ENCODE measurements at places on chromosomes 11 and 22.

GRCh38 chr11:85517272-85517671, 109.9 kb downstream of the DLG2 start:
- no peak for DNase-seq

- no peak for DNase-seq
Measured at GRCh38 chr11:43723617-43724016, 43.1 kb downstream of the HSD17B12 start.

GRCh38 chr11:93020248-93021046, 51.0 kb downstream of the MTNR1B start:
- no peak for DNase-seq

GRCh38 chr11:702462-703461, 3.3 kb upstream of the EPS8L2 start:
- no peak for DNase-seq

DNA sequence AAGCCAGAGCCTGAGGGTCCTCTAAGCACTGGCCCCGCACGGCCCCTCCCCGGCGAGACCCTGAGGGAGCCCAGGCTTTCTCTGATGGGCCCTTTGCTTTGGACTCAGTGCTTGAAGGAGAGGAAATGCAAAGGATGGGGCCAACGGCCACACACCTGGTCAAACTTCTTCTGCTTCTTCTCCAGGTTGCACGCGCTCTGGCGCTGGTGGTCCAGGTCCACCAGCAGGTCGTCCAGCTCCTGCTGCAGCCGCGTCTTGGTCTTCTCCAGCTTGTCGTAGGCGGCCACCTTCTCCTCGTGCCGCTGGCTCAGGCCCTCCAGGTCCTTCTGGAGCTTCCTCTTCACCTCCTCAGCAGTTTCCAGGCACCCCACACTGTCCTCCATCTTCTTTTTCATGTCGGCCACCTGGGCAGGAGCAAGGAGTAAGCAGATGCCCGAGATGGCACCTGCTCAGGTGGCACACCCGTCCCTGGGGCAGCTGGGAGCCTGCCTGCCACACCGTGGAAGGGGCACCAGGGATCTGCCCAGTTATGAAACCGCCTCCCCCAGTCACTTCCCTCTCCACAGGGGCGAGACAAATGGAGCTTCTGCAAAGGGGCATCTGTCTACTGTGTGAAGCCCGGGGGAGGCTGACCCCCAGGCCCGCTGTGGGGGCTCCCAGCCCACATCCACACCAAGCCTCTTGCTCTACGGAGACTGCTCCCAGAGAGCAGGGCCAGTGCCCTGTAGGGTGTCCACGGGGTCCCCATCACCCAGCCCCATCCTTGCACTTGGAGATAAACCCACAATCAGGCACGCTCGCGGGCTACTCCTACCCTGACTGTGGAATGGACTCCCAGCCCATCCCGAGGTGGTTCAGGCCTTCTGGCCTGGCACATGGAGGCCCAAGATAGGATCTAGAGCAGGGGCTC, 39.2 kb downstream of the APOL1 start:
- no peak for DNase-seq

- DNase-seq = peak; percentile 77
Measured at GRCh38 chr22:43152357-43153071, 1.2 kb downstream of the TSPO start.

DNA sequence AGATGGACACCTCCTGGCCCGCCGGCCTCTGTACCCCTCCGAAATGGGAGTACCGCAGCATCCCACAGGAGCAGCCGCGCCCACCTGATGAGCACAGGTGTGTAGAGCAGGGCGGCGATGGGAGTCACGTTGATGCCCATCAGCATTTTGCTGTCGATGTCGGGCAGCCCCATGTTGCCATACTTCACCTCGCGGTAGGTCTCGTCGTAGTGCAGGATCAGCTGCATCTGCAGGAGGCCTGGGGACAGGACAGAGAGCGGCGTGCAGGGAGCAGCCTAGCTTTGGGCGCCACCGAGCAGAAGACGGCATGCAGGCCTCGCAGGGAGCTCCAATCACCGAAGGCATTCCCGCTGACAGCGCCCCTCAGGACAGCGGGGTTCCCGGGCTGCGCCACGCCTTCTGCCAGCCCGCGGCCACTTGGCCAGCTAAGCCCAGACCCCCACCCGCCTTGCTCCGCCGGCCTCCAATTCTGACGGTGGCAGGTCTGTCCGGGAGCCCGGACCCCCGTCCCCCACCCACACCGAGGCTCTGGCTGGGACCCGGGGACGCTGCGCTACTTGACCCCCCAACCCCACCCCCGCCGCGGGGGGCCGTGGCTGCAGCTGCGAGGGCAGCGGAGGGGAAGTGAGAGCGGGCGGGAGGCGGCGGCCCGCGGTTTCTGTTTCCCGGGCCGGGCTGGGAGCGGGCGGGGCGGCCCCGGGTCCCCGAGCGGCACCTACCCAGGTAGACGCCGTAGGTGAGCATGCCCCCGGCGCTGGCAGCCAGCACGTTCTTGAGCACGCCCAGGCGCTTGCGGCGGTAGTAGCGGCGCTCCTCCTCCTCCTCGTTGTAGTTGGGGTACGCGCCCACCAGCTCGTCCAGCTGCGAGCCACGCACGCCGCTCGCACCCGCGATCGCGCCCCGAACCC, 705 bp downstream of the UNC93B1 start:
- DNase-seq = peak; percentile 54

- DNase-seq = peak; percentile 58
Measured at GRCh38 chr22:45612451-45612901, 59.2 kb upstream of the ATXN10 start.

GRCh38 chr22:49549256-49550140, 278.2 kb downstream of the BRD1 start:
- DNase-seq = no peak

GRCh38 chr11:60989093-60989650, 17.7 kb downstream of the CD6 start:
- peak; percentile 51 for DNase-seq

DNA sequence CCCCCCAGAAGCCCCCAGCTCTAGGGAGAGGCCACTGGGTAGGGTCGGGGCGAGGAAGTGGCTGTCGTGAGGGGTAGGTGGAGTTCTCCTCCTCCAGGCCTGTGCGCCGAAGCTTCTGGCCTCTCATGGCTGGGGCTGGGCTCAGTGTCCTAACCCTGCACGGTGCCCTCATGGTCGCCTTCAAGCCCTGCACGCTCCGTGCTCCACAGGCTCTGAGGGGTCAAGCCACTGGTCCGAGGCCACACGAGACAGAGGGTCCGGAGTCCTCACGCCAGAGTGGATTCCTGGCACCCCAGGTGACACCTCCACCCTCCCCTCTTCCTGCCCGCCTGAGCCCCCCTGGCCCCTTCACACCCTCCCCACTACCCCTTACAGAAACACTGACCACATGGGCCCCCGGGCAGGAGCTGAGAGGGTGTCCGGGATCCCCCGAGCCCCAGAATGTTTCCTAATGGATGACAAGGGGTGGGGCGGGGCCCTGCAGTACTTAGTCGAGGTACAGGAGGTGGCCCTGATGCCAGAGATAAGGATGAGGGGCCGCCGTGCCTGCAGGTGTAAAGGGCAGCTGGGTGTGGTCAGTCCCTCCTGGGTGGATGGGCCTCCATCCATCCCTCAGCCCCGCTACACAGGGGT, 997 bp upstream of the CDHR5 start:
- DNase-seq = peak; percentile 27

- DNase-seq = no peak
Measured at GRCh38 chr22:46124383-46125144, 25.8 kb upstream of the PPARA start.

DNA sequence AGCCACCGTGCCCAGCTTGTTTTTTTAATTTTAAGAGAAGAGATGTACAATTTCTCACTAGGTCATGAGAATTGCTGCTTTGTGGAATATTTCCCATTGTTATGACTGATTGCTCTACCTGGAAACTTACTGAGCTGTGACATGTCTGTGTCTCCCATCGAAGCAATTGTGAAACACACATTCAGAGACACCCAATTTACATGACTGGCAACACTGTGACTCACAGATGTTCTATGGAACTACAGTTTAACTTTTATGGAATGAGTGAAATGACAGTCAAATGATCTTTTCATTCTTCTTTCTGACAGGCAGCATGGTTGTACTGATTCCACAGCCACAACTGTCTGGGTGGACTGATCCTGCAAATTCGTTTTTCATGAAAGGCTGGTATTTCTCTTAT, 32.3 kb downstream of the ELF5 start:
- no peak for DNase-seq

DNA sequence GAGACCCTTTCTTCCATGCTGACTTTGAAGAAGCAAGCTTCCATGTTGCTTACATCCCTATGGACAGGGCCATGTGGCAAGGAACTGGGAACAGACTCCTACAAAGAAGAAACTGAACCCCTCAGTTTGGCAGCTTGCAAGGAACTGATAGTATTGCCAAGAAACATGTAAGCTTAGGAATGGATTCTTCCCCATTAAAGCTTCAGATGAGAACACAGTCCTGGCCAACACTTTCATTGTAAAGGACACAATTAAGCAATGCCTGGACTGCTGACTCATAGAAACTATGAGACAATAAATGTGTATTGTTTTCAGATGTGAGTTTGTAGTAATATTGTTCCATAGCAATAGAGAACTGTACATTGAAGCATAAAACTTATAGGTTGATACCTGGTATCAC, 82.4 kb downstream of the AASDHPPT start:
- DNase-seq = no peak

- peak; percentile 94 for DNase-seq
Measured at GRCh38 chr11:64723117-64723906, at the start of gene NRXN2. Gene NRXN2, minus strand, starts transcription at chr11:64723197. Its CDS starts 9,498 bp downstream, at chr11:64713699.

DNA sequence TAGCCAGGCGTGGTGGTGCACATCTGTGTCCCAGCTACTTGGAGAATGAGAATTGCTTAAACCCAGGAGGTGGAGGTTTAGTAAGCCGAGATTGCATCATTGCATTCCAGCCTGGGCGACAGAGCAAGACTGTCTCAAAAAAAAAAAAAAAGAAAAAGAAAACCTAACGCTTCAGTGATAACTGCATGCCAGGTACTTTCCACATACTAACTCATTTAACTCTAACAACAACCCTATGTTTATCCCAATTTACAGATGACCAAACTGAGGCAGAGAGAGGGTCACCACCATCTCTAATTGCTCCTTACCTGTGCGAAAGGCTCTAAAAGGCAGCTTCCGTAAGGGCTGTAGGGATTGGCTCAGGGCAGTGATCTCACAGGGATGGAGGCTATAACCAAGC, 11.6 kb downstream of the PISD start:
- DNase-seq = no peak

DNA sequence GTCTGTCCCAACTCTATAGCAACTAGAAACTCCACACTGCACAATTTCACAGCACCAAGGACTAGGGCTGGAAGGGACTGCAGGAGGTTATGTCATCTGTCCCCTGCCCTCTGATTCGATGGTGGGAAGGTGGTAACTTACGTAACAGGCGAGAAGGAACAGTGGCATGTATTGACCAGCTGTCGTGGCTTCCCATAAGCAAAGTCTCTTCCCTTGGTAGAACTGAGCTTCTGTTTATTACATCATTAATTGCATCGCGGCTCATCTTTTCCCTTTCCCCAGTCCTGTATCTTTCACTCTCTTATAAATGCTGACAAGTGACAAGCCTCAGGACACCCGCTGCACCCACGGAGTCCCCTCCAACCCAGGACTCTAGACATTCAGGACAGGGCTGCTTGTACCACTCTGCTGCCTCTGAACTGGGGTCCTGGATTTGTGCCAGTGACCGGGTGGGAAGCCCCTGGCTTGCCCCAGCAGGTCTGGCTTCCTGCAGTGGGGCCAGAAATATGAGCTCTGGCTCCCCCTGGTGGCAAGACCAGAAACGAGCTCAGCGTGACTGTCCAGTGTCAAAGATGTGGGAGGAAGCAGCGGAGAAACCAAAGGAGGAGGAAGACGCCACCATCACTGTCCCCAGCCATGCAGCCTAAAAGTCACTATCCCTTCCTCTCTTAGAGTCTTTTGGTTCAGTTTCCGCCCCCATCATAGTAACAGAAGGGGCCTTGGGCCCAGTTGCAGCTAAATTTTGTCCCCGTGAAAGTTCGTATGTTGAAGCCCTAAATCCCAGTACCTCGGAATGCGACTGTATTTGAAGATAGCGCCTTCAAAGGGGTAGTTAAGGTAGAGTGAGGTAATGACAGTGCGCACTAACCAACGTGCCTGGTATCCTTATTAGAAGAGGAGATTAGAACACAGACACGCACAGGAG, 84.5 kb downstream of the ISX start:
- DNase-seq = peak; percentile 83

GRCh38 chr11:3128356-3129180, 36.5 kb downstream of the OSBPL5 start:
- no peak for DNase-seq

GRCh38 chr22:26835929-26836528, 178.6 kb downstream of the MIAT start:
- DNase-seq = peak; percentile 77
